ENCODE measurements at places on chromosomes 1 and 21.

DNA sequence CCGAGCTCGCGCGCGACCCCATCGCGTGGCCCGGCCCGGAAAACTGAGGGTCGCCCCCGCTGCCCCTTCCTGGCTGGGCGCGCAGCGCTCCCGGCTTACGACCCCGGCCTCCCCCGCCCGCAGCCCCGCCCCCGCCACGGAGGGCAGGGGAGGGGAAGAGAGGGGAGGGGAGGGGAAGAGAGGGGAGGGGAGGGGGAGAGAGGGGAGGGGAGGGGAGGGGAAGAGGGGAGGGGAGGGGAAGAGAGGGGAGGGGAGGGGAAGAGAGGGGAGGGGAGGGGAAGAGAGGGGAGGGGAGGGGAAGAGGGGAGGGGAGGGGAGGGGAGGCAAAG lies 6.7 kb upstream of the ANKRD65 start:
- peak; percentile 53 for DNase-seq

DNA sequence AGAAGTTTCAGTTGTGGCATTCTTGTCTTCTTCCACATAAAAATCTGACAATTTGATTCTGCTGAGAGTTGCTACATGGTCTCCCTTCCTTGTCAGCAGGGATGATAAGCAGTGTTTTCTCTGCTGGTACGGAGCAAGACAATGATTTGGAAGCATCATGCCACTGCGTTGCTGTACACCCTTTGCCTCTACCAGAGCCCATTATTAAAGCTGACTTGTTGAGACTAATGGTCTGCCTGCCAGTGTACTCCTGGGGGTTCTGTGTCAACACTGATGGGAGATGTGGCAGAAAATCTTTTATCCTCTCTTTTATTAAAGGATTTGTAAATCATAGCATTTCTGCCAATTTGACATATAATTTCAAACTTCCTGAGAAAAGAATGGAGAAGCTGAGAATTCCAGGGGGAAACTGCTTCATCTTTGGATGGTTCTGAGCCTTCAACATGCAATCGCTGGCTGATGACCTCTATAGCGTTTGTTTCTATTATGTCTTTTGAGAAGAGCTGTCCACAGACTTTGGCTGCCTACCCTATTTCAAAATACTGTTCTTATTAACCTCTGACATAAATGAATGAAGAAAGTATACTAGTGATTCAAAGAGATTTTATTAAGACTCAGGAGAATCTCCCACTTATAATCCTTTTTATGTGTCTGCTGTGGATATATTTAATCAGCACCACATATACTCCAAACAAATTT lies 47.9 kb upstream of the DYNLT5 start:
- DNase-seq: peak; percentile 30

GRCh38 chr1:219124163-219124562 lies 49.5 kb upstream of the LYPLAL1 start:
- DNase-seq: peak; percentile 13

DNA sequence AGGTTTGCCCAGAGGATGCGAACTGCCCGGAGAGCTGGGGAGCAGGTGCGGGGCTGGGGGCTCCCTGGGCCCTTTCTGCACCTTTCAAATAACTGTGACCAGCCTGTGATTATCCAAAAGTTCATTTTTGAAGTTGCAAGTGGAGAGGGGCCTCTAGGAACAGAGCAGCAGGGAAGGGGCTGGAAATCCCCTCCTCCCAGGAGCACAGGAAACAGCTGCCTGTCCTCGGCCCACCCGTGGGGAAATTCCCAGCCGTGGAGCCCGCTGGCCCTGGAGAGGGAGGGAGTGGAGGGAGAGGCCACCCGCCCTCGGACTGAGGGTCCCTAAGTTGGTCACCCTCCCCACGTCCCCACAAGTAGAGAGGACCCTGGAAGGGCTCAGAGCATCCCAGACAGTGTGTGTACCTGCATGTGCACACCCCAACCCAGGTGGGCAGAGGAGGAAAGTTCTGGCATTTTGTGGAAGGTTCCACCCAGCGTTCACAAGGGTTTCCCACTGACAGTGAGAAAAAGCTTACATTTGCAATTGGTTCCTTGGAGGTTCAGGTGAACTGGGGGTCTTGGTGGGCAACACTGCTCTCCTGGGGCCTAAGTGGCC lies 1.2 kb upstream of the TNFRSF4 start:
- no peak for DNase-seq

GRCh38 chr21:41545500-41546359 lies 37.8 kb upstream of the TMPRSS2 start:
- DNase-seq: no peak

DNA sequence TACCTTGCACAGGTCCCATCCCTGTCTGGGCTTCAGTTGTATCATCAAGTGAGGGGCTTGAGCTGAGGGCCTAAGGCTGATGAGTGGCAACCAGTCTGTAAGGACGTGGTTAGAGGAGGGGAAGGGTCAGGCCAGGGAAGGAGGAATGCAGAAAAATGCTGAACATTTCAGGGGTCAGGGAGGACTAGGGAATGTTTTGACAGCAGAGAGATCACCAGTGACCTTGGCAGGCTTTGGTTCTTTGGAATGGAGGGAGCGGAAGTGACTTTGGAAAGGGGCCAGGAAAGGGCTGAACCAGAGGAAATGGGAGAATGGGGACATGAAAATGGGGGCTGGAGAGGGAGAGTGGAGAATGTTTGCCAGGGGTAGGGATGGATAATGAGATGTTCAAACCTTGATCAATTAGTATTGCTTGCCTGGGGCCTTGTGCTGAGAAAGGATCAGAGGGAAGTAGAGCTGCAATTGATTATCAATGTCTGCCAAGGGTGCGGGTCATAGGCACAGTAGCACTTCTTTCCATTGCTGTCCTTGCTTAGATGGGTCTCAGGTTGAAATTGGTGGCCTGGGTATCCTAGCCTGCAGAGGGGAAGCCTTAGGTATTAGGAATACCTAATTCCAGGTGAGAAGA lies 7.4 kb downstream of the LDLRAP1 start:
- peak; percentile 51 for DNase-seq

GRCh38 chr1:20152599-20152930 lies 13.4 kb downstream of the PLA2G2F start:
- DNase-seq: no peak

GRCh38 chr1:109472779-109473178 lies 6.4 kb downstream of the SYPL2 start:
- DNase-seq: no peak

DNA sequence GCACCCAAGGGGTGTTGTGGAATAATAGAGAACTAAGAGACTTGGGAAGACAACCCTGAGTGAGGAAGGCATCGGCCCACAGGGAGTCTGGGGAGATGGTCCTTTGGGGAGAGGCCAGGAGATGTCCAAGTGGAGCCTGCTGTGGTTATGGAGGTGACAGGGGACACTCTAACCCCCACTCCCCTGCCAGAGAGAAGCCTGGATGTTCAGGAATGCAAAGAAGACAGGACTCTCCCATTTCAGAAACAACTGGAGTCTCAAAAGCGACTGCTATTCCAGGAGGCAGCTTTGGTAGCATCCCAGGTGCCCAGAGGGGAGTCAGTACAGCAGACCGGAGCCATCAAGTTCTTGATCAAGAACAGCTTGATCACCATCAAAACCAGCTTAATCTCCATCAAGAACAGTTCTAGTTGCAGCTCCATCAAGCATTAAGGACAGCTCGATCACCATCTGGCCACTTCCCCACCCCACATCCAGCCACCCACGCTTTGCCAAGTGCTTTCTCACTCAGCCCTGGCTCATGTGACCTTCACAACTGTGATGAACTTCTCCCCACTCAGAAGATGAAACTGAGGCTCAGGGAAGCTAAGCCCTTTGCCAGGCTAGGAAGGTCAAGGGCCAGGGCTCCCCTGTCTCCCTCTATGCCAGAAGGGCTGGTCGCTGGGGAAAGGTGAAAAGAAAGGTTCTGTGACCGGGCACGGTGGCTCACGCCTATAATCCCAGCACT lies 743 bp downstream of the CD52 start:
- DNase-seq: no peak

- DNase-seq: no peak
Measured at GRCh38 chr1:206000641-206001339, 2.4 kb downstream of the RAB7B start.

DNA sequence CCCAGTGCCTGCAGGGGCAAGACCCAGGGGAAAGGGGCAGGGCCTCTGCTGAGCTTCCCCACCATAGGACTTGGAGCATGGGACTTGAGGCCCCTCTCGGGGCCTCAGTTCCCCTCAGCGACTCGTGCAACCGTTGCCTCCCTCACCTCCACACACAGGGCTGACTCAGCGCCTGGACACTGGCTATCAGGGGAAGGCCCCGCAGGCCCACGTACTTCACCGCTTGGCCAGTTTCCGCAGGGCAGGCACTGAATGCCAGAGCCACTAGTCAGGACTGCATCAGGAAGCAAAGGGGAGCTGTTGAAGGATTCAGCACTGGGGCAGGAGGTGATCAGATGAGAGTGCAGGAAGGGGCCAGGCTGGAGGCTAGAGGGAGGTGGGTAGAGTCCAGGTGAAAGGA lies 15.5 kb upstream of the FAM131C start:
- no peak for DNase-seq

DNA sequence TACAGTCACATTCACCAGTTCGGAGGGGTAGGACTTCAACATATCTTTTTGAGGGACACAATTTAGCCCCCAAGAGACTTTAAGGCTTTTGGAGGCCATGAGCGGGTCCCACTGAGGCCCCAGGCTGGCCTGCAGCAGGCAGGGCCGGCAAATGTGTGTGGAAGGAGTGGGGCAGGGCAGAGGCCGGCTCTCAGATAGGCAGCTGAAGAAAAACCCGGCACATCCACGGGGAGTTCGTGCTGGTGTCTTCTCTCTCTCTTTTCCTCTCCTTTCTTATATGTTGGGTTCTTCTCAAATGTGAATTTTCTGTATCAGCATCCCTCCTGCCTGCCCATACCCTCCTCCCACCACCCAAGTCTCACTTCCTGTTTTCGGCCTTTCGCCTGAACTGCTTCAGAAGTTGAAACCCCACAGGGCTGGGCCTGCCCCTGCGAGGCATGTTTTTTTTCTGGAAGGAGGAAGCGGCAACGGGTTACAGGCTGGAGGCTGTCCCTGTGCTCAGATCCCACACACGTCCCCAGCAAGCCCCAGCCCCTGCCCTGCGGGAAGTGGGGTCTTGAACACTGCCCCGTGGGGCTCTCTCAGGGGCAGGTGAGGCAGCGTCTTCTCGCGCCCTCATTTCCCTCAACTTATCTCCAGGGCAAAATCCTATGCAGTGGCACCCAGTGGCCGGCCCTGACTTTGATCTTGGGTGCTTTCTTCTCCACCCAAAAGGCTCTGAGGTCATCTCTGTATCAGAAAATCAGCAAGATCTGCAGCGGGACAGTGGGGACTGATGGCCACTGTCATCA lies 9.7 kb upstream of the UMODL1 start:
- no peak for DNase-seq

- DNase-seq: no peak
Measured at GRCh38 chr1:192516776-192517297, 58.7 kb upstream of the RGS1 start.
